Smooth muscle cell of trachea (primary cell): ENCODE measurements at places on chromosomes 3 and 15. TPM values are rescaled to one million over a fixed set of nuclear protein-coding genes. Genes with fewer than 3 reads are reported as not detected.

WDR72 gene
- not detected in 2 replicates for total RNA-seq

COPG1 gene
- 342 and 398 TPM in 2 replicates for total RNA-seq

CLDN11 gene
- 211 and 779 TPM in 2 replicates for total RNA-seq

LNP1 gene
- 5.0 and 6.8 TPM in 2 replicates for total RNA-seq

RLBP1 gene
- not detected in 2 replicates for total RNA-seq

EOMES gene
- under 0.01 TPM in 1 of 2 replicates, not detected in the other for total RNA-seq

MED12L gene
- total RNA-seq, result 0.33 and 0.44 TPM in 2 replicates

SMCO1 gene
- total RNA-seq, result not detected in 2 replicates

PCSK6 gene
- 0.15 and 0.50 TPM in 2 replicates for total RNA-seq

ST3GAL6 gene
- total RNA-seq, result 0.87 and 0.99 TPM in 2 replicates

DAZL gene
- total RNA-seq, result not detected in 2 replicates

LARP6 gene
- 69.6 and 110 TPM in 2 replicates for total RNA-seq

CD276 gene
- total RNA-seq, result 170 and 216 TPM in 2 replicates

GPX1 gene
- 250 and 395 TPM in 2 replicates for total RNA-seq

TMCO5A gene
- total RNA-seq, result not detected in 2 replicates

RBPMS2 gene
- total RNA-seq, result not detected in 2 replicates

CFAP161 gene
- 0.66 TPM in 1 of 2 replicates, not detected in the other for total RNA-seq

LPCAT4 gene
- 10.6 and 12.8 TPM in 2 replicates for total RNA-seq

KCNH8 gene
- total RNA-seq, result not detected in 2 replicates

CHDH gene
- 0.15 and 0.99 TPM in 2 replicates for total RNA-seq

SAMD7 gene
- not detected in 2 replicates for total RNA-seq

GPR171 gene
- total RNA-seq, result not detected in 2 replicates

TGM4 gene
- total RNA-seq, result not detected in 2 replicates
